Stimulated activated CD4-positive, alpha-beta T cell treated with anti-CD3 and anti-CD28 coated beads, Interleukin-2, amount 100 ng/mL, for 24 hours (primary cell): ENCODE measurements at places on chromosomes 6 and 20.

- no peak for DNase-seq
Observed at GRCh38 chr6:13339863-13340630, 11.7 kb upstream of the TBC1D7 start.

DNA sequence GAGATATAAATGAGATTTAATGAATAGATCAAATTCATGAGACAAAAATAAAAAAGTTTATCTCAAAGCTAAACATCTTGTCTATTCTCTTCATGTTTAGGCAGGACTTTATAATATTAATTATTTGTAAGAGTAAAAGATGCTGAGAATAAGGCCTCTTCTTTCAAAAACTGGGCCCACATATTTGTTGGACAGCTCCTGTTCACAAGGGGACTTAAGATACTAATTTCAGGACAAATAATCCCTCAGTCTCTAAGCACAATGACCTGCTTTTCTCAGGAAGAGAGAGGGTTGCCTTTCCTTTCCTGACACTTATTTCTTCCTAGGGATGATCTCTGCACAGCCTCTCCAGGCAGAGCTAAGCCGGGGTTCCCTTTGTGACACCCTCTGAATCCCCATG lies 43.3 kb downstream of the NOX3 start:
- DNase-seq, result no peak

DNA sequence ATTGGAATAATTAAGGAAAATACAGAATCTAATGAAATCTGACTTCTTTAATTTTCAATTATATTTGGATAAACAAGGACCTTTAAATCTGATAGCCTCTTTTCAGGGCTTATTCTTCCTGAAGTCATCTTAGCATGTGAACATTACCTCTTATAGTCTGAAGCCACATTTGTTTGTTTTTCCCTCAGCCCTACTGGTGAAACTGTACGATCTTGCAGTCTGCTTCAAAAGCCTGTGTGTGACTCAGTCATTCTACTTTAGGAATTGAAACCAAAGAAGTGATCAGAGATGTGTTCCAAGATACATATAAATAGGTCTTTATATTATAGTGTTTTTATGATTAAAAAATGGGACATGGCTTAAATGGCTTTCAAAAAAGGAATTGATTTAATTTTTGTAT lies 67.5 kb downstream of the MACROD2 start:
- no peak for DNase-seq

- no peak for DNase-seq
Observed at GRCh38 chr20:19867074-19867473, 109.0 kb downstream of the RIN2 start.

DNA sequence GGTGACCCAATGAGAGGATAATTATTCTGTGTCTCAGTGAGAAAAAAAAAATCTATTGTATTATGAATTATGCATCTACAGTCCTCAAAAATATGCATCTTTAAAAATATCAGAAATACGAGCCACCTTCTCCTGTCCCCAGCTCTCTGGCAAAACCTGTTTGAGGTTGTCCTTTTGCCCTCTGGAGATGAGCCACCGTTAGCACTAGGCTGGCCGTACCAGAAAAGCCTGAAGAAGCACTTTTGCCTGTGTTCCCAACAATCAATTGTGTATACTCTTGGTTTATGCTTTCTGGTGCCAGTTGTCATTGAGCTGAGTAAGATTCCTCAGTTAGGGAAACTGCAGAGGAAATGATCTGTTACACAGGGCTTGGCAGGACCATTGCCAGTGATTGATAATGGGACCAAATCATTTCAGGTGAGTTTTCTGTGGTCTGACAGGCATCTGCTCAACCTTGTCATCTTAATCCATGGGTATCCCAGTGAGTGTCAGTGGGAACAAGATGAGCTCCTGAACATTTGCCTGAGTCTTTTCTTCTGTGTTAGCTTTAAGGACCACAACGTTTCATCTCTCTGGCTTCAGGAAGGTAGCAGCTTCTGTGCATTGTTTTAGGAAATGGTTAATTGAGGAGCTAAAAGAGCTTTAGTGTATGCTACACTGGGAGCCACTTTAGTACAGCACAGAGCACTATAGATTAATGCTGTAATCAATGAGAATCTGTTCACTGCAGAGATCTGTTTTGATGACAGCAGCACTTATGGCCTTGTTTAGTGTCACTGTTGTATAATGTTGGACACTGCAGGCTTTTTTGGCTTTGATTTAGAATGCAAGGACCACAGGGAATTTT lies 330.1 kb downstream of the RIMS1 start:
- no peak for DNase-seq

- DNase-seq, result no peak
Observed at GRCh38 chr6:43389730-43390295, 20.4 kb upstream of the ZNF318 start.

DNA sequence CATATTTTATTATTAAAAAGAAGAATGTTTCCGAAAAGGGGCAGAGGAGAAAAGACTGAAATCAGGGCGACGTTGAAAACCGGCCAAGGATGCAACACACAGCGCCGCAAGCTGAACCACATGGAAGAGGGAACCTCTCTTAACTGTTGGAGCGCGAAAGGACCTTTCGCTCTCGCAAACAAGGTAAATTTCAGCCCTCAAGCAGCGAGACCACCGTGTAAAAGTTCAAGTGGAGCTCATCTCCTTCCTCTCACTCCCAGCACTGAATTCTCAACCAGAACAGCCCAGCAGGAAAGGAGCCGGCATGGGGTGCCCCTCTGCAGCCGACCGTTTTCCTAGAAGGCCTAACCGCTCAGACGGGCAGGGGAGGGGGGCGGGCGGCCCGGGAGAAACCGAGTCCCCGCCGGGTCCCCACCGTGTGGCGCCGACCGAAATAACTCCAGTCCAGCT lies 621 bp downstream of the GPR63 start:
- peak; percentile 18 for DNase-seq

DNA sequence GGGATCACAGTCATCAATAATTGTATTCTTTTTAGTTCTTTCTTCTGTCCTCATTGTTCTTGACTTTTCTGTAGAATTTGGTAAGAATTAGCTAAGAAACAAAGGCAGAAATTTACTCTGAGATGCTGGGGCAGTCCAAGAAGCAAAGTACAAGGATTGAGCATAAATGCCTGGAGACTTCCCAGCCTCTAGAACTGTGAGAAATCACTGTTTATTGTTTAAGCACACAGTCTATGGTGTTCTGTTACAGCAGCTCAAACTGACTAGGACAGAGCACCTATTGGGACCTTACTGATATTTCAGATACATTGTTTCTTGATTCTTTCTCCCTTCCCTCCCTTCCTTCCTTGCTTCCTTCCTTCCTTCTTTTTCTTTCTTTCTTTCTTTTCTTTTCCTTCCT lies 192.7 kb upstream of the SLC35B3 start:
- no peak for DNase-seq

DNA sequence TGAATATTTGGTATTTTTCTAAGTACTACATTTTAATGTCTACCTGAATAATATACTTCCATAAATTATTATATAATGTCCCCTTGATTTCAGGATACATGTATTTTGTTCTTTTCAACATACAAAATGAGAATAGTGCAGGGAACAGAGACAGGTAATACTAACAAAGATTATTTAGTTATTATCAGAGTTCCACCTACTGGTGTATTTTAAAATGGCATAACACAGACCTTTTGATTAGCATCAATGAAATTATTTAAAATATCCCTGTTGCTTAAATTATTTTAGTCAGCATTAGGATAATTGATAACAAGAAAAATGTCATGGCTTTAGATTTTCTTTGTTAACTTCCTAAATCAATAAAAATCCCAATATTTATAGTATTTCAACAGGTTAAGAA lies 184.0 kb downstream of the PRDM13 start:
- no peak for DNase-seq

GRCh38 chr20:14342918-14343317 lies 5.5 kb upstream of the FLRT3 start:
- no peak for DNase-seq

DNA sequence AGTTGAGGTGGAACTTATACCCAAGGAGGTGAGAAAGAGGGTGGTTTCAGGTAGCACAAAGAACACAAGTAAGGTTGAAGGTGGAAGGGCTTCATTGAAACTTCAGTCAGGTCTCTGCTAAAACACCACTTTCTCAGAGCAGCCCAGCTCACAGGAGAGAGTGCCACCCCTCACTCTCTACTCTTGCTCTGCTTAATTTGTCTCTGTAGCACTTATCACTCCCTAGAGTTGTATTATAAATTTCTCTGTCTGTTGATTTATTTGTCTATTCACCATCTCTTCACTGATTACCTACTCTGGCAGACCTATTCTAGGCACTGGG lies 353.8 kb upstream of the CNR1 start:
- no peak for DNase-seq

GRCh38 chr6:151294561-151295101 lies 54.9 kb downstream of the AKAP12 start:
- no peak for DNase-seq

DNA sequence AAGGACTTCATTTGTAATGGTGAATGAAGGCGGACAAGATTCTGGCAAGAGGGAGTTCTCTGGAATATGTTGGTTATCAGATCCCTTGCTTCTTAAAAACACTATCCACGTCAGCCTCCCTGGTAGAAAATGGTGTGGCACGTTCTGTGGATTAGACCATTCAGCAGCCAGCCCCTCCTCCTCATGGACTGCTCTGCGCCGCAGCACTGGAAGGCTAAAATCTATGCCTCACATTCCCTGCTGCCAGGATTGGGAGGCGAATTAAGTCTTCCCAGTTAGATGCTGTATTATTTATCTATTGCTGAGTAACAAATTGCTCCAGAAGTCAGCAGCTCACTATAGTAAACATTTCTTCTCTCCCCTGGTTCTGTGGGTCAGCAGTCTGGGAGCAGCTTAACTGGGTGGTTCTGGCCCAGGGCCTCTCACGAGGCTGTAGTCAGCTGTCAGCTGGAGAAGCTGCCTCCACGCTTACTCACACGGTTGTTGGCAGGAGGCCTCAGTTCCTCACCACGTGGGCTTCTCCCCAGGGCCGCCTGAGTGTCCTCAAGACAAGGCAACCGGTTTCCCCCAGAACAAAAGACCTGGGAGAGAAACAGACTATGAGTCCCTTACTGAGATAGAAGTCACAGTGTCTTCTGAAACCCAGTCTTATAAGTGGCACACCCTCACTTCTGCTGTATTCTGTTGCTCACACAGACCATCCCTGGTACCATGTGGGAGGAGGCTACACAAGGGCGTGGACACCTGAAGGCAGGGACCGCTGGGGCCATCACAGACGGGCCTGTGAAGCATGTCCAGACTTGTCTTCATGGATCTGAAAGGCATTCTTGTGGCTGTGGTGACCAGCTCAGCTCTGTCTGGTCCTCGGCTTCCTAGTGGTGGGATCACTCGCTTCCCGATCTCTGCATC lies 101.0 kb downstream of the NRN1 start:
- no peak for DNase-seq

- no peak for DNase-seq
Observed at GRCh38 chr6:114267897-114268296, 74.9 kb downstream of the HS3ST5 start.

DNA sequence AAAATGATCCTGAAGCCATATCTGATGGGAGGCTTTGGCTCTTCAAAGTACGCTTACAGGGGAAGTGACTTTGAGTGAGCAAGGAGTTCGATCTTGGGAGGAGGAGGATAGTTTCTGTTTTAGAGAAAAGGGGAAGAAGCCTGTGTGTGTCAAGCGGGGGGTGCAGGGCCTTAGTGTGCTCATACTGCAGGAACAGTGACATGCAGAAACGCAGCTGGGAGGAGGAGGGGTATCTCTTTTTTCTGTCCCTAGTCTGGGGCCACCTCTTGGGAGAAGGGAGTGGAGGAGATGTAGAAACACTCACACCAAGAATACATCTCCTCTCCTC lies 19.8 kb downstream of the SIRPD start:
- DNase-seq, result no peak

GRCh38 chr6:12865671-12866181 lies 149.2 kb downstream of the PHACTR1 start:
- no peak for DNase-seq

GRCh38 chr6:26553635-26554446 lies 15.7 kb downstream of the HMGN4 start:
- peak; percentile 86 for DNase-seq

DNA sequence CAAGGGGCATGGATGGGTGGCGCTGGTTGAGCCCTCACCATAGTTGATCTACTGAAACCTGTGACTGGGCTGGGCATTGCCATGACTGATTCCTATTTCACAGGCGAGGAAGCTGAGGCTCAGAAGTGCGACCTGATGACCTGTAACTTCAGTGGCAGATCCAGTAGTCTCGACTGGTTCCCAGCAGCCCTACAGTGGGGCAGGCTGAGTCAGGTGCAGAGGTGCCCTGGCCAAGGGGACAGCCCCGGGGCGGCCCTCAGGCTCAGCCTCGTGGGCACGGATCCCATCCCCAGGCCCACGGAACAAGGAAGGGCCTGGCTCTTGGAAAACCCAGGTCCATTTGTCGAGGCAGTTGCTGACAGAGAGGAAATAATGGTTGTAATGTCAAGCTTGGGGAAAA lies 283.0 kb downstream of the CDH4 start:
- DNase-seq, result no peak

- DNase-seq, result no peak
Observed at GRCh38 chr20:38970302-38970701, 8.2 kb downstream of the DHX35 start.

DNA sequence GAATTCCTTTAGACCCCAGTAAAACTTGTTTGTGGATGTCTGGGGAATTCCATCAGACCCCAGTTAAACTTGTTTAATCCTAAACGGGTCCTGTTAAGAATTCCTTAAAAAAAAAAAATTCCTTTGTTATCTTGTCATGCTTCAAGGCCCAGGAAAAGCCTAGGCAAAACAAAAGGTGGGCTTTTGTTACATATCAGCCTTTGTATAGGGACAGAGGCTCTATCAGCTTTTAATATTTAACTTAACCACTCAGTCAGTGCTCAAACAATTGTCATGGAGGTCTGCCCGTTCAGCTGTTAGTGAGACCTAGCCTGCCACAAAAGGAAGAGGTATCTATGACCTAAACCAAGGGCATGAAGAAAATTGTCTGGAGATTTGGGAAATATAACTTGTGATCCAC lies 53.1 kb downstream of the SLC22A1 start:
- DNase-seq, result no peak

DNA sequence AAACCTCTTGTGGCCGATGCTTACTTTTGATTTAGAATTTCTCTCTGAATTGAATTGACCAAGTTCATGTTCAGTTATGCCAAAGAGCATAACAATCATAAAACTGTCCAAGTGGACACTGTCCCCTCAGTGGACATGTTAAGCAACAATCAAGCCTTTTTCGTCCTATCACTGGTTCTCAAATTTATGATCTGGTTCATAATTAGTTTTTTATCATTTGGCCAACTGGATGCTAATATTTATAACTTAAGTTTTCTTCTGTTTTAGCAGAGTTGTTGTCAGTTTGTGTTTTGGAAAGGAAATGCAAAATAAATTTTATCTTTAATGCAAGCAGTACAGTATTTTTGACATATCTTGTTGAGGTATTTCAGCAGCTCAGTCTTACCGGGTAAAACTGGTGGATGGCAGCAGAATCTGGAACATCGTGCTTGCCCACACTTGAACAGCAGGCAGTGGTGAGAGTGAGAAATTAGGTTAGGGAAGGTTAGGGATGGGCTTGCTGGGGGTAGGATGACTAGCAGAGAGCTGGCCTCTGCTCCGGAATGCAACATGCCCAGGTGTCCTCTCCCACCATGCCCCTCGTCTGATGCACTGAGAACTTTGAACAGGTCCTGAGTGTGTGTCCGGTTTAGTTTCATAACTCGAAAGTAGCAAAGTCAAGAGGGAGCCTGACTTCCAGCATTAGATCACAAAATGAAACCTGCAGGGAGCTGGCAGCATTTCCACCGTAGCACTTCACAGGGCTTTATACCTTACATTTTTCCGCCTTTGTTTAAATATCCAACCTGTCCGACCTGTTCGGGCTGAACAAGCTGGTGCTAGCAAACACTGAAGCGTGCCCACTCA lies 93.1 kb downstream of the RREB1 start:
- DNase-seq, result no peak
